DMS153 (cell line): ENCODE measurements at places on chromosomes 3 and 15.

GRCh38 chr15:56759450-56759845 is 26.1 kb upstream of the ZNF280D start:
- no peak for DNase-seq

- no peak for DNase-seq
Observed at GRCh38 chr3:181316482-181316881, 326.9 kb upstream of the DNAJC19 start.

DNA sequence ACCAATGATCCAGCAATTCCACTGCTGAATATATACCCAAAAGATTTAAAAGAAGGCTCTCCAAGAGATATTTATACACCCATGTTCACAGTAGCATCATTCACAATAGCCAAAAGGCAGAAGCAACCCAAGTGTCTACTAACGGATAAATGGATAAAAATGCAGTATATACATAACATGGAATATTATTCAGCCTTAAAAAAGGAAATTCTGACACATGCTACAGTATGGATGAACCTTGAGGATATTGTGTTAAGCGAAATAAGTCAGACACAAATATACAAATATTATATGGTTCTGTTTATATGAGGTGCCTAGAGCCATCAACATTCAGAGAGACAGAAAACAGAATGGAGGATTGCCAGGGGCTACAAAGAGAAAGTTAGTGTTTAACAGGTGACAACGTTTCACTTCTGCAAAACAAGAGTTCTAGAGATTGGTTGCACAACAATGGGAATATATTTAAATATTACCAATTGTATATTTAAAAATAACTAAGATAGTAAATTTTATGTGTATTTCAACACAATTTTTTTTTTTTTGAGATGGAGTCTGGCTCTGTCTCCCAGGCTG is 69.4 kb downstream of the STAG1 start:
- no peak for DNase-seq

DNA sequence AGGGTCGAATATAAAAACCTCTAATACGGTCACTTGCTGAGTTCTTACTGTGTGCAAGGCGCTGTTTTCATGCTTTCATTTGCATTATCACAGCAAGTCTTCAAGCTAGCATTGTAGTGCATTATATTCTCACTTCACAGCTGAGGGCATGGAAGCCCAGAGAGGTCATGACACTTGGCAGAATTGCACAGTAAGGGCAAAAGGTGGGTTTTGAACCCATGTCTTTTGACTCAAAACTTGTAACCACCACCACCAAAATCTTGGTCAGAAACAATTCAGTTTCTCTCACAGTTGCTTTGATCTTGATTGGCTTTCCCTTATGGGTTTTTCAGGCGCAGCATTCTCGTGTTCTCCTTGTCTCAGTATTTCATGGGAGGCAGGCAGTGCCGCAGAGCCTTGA is 371.1 kb downstream of the PTPRG start:
- DNase-seq, result no peak

- DNase-seq, result no peak
Observed at GRCh38 chr3:85853805-85854204, 895.0 kb downstream of the CADM2 start.

DNA sequence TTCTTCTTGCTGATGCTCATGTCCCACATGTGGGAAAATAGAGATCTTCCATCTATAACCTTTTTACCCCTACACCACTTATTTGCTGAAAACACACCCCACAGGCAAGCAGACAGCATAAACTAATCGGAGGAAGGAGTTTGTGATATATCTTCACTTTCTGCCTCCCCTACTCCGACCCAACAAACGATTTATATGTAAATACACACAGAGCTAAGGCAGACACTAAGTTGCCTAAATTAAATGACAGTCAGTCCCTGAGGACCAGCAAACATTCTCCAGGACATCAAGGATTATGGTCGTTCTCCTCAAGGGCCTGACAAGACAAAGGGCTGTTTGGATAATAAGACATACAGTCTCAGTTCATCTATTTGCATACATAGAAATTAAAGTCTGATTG is 552.5 kb downstream of the ROBO1 start:
- no peak for DNase-seq

- DNase-seq, result no peak
Observed at GRCh38 chr15:62352817-62353216, 187.7 kb upstream of the C2CD4B start.

DNA sequence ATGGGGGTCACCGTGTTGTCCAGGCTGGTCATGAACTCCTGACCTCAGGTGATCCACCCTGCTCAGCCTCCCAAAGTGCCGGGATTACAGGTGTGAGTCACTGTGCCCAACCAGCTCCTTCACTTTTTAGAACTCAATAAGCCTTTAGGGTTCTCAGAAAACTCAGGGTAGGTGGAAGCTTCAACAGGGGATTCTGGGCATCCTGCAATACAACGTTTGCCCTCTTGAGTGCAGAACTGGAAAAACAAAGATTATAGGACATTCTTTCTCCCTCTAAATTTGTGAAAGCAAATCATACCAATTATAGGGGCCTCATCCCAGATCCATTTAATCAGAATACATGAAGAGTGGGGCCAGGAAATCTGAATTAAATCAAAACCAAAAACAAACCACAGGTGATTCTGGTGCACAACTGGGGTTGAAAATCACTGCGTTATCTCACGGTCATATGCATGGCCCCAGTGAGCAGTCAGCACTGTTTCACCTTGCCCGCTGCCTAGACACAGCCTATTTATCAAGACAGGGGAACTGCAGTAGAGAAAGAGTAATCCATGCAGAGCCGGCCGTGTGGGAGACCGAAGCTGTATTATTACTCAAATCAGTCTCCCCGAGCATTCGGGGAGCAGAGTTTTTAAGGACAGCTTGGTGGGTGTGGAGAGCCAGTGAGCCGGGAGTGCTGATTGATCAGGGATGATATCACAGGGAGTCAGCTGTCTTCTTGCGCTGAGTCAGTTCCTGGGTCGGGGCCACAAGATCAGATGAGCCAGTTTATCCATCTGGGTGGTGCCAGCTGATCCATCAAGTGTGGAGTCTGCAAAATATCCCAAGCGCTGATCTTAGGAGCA is 58.4 kb downstream of the TMEM44 start:
- DNase-seq, result no peak

- DNase-seq, result no peak
Observed at GRCh38 chr15:52191207-52191606, at the start of gene GNB5. TSS of gene GNB5 (minus strand) at chr15:52191392. CDS start at chr15:52184676, 6,716 bp downstream.

GRCh38 chr15:83983634-83984458 is 251.7 kb upstream of the GOLGA6L4 start:
- no peak for DNase-seq
